Activated T-helper 1 cell treated with Interleukin-2 at 50 U/mL for 16 hours (primary cell): ENCODE measurements at places on chromosomes 3 and 15.

DNA sequence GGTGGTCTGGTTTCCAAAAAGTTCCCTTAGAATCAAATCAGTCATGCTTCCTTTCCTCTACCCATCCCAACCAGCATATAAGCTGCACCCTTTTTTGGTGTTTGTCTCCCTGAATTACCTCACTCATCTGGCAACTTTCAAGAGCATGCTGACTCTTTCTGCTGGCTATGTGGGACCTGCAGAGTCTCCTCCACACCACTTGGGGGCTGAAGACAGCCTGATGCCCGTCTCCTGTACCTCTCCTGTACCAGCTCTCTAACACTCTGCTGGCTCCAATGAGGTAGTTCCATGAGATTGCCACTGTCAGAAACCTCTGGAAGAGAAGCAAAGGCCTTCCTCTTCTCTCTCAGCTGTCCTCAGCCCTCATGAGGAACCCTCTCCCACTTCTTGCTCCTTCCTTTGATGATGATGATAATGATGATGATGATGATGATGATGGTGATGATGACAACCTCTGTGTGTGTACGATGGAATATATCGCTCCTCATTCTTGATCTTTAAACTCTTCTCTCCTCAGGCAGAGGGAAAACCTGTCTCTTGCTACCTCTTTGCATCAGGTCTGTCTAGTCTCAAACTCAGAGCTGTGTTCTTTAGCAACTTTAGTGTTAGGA is 257.5 kb downstream of the ZNF621 start:
- DNase-seq = no peak

DNA sequence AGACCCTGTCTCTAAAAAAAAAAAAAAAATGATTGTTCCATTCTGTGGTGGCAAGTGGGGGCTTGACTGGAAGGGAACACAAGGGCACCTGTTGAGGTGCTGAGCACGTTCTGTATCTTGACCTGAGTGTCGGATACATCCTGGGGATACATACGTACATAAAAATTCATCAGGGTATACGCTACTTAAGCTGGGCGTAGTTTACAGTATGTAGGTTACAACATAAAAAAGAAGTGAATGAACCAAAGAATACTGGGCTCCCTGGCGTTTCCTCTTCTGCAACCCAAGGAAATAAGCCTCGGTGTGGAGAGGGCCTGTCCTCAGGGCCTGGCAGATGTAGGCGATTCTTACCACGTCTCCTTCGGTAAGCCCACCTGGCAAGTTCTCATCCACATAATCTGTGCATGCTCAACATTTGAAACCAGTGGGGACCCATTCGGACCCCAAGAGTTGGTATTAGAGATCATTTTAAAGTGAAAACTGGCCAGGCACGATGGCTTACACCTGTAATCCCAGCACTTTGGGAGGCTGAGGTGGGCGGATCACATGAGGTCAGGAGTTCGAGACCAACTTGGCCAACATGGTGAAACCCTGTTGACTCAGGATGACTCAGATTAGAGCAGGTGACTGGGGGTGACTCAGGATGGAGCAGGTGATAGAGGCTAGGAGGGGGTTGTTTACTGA is 5.1 kb upstream of the MUC20 start:
- DNase-seq = no peak

DNA sequence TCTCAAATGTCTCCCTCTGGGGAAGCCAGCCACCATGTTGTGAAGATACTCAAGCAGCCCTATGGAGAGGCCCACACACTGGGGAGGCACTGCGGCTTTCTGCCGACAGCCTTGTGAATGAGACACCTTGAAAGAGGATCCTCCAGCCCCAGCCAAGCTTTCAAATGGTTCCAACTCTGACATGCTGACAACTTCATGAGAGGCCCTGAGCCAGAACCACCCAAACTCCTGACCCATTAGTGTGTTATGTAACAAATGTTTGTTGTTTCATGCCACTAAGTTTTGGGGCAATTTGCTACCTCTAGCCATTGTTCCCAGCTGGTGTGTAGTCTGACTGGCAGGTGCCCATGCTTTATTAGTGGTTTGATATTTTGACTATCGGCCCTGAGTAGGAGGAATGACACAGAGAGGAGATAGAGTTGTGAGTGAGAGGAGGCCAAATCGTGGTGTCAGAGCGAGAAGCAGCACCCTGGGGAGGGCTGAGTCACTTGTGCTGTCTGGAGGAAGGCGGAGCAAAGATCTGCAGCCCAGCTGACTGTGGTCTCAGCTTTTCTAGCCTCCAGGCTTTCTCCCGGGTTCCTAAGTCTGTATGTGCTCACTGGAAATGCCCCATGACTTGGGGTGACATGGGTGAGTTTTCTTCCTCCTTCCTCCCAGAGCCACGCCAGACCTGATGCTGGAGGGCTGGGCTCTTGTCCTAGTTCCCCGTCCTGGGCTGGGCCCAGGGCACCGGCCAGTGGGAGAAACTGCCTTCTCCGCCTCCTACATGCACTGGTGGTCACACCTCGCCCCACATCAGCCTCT is 56.7 kb upstream of the BLM start:
- DNase-seq = peak; percentile 40

DNA sequence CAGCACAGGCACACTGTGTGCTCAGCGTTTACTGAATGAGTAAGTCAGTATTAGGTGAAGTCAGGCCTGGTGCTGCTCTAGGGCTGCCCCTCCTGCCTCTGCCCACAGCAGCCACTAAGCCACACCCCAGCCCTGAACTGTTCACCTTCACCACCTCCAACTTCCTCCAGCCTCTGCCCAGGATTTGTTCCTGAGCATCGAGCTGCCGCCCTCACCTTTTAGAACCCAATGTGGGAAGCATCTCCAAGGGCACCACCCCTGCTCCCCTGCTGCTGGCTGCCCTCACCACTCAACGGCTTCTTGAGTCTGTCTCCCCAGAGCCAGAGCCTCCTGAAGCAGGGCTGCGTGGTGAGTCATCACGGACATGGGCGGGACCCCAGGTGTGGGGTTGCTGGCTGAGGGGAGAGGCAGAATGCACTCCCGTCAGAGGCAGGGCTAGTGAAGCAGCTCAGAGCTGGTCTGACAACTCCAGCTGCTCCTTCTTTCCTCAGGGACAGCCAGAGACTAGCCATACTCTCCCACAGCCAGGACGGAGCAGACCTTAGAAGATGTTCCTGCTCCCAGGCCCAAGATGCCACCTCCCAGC is 5.8 kb downstream of the HYAL2 start:
- peak; percentile 62 for DNase-seq

- no peak for DNase-seq
These were observed 26.0 kb upstream of the CORO2B start for GRCh38 chr15:68552773-68553172.

DNA sequence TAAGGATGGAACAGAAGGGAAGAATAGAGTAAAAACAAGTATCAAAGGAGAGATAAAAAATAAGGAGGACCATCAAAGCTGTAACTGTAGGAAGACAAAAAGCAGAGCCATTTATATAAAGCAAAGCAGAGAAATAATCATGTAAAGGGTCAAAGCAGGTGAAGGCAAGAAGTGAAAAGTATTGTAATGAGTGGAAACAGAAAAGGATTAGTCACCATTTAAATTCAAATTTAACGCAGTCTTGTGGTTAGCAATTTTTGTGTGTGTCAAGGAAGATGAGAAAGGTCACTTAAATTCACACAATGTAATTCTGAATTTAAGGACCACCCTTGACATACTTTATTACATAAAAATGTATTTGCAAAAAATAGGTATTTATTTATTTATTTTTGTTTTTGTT is 567.8 kb downstream of the ROBO1 start:
- DNase-seq = no peak

- no peak for DNase-seq
These were observed 145.9 kb upstream of the AGTR1 start for GRCh38 chr3:148551767-148552260.

- DNase-seq = peak; percentile 14
These were observed 790 bp downstream of the RAB5A start for GRCh38 chr3:19947549-19948225.

DNA sequence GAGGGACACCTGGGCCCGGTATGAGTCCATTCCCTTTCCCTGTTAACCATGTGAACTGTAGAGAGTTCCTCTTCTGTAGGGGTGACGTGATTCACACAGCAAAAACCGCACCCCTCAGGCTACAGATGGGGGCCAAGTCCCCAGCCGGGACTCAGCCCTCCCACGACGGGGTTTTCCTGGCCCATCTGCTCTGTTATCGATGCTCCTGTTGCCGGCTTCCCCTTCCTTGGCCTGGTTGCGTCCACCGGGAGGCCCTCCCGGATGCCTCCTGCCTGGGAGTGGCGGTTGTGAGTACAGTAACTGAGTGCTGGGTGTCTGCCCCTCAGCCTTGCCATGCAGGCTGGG is 817 bp upstream of the PLXNA1 start:
- peak; percentile 42 for DNase-seq

GRCh38 chr3:121980450-121980796 is 41.6 kb downstream of the ILDR1 start:
- no peak for DNase-seq

DNA sequence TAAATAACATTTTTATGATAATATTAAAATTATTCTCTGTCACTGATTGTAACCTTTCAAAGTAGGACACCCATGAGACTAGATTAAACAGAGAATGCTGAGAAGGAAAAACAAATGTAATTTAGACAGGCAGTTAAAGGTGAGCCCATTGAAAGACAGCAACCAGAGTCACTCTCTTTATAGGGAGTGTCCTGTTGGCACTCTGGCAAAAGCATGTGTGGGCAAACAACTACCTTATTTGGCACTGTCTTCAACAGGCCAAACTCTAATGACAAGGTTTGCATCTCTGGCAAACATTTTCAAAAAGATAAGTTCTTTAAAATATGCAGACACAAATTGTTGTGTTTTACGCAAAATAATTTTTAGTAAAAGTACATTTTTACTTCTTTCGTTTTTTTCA is 29.8 kb downstream of the NFKBIZ start:
- no peak for DNase-seq

DNA sequence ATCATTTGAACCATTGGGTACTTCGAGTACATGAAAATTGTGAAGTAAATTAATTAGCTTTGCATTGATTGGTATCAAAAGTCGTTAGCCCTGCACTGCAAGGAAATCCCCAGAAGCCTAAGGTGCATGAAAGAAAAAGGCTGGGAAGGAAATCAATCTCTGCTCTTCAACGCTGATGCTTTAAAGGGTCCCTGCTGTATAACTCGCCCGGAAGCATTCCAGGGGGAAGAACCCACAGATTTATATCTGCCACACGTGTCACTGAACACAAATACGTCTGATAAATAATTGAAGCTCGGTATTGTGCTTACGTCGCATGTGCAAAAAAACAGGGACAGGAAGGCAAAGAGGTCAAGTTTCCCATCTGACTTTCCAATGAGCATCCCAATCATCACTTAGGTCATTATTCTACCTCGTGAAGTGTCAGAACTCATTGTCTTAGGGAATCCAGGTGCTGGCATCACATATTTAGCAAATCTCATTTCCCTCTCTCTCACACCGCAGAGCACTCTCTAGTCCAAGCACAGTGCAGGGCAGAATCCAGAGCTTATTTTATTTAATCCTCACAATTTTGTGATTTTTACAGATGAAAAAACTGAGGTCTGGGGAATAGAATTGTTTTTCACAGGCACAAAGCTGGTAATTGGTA is 804.4 kb upstream of the CFAP20DC start:
- no peak for DNase-seq

DNA sequence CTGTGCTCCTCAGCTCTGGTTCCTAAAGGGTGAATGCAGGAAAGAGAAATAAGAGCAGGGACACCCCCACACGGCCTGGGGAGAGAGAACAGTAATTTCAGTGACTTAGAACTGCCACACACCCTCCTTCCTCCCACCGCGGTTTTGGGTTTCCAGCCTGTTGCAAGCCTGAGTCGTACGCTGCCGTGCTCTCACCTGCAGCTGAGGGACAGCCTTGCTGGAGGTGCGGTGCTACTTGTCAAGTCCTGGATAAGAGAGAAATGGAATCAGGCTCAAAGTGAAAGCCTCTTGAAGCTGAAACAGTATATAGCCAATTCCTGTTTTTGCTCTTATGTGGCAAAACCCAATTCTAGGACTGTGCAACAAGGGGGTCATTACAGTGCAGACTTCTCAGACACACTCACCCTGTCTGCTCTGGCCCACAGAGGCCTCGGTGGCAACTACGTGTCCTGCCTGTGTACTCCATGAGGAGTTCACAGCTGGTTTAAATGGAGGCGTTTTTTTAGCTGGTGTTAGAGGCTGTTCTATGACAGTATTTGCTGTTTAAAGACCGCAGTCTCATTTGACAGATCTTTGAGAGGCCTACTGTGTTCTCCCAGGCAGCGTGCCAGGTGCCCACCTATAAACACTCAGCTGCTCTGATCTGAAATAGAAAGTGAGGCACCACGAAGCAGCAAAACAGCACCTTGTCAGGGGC is 42.9 kb downstream of the TBC1D2B start:
- peak; percentile 62 for DNase-seq

DNA sequence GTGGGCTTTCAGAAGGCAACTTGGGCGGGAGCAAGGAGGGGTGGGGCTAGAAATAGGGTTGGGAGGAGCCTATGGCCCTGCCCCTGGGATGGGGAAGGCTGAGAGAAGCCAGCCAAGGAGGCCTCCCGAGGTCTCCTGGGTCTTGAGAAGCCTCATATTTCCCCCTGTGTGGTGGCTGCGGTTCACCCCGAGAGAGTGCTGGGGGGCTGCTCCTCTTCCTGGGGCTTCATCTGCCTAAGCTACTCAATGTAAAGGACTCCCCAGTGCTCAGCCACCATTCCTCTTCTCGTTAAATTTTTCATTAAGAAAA is 174.3 kb downstream of the SMAD6 start:
- DNase-seq = no peak

- DNase-seq = no peak
These were observed 62.6 kb downstream of the SMAD3 start for GRCh38 chr15:67127965-67128364.
